SK-N-DZ (cell line): ENCODE measurements at places on chromosomes 4 and X.

- DNase-seq, result no peak
Measured at GRCh38 chrX:134948333-134949241, 42.2 kb upstream of the SMIM10 start.

GRCh38 chr4:40458683-40459082 is 123.5 kb downstream of the CHRNA9 start:
- DNase-seq, result no peak

- DNase-seq, result no peak
Measured at GRCh38 chr4:39655211-39655610, 16.5 kb upstream of the SMIM14 start.

DNA sequence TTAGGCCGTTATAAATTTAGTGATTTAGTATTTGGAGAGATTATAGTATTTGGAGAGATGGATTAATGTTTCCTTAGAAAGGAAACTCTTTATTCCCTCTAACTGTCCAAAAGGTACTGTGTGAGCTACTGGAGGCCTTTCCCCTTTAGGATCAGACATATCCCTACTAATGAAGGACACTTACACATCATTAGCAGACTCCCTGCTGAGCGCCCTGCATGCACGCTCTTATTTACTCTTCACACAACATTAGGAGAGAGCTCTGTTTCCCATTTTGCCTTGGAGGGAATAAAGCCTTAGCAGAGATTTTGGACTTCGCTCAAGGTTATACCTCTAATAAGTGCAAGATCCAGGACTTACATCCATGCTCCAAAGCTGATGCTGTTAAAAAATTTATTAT is 17.8 kb upstream of the STOX2 start:
- no peak for DNase-seq

DNA sequence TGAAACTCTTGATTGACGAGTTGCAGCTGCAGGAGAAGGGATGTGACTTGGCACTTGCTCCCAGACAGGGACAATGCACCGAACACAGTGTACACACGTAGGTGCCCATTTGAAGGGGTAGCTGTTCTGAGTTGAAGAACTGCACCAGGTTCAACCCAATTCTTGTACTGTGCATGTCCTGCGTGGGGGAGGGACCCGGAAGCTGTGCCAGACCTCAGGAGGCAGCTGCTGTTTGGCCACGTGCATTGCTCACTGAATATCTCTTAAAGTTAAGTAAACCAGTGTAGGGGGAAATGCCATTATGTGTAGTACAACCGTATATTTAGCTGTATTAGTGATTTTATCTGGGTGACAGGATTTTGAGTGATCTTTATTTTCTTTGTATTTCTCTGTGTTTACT is 12.0 kb upstream of the RBBP7 start:
- DNase-seq, result peak; percentile 10

- DNase-seq, result no peak
Measured at GRCh38 chr4:22019676-22020075, 71.1 kb upstream of the KCNIP4 start.

GRCh38 chr4:103915224-103915869 is 195.6 kb upstream of the TACR3 start:
- DNase-seq, result peak; percentile 4

DNA sequence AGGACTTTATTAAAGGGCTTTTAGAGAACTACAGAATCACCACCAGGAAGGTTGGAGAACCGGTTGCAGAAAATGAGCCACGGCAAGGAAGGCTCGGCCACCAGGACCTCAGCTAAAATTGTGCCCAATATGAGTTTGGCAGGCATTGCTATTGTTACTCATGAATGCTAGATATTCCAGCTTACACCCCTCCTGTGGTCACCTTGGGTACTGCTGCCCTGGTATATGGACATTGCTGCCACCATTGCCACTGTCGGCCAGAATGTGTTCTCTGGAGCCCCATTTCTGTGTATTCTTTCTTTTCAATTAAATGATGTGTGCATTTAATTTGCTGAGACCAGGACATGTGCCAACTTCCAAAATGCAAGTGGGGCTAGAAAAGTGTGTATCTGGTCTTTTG is 626.7 kb upstream of the BOD1L1 start:
- peak; percentile 4 for DNase-seq

GRCh38 chr4:133402616-133403015 is 253.5 kb downstream of the PCDH10 start:
- no peak for DNase-seq
